DMS 273 treated with DMSO at 0.1 percent for 48 hours (cell line): ENCODE measurements at places on chromosomes 13 and 19.

DNA sequence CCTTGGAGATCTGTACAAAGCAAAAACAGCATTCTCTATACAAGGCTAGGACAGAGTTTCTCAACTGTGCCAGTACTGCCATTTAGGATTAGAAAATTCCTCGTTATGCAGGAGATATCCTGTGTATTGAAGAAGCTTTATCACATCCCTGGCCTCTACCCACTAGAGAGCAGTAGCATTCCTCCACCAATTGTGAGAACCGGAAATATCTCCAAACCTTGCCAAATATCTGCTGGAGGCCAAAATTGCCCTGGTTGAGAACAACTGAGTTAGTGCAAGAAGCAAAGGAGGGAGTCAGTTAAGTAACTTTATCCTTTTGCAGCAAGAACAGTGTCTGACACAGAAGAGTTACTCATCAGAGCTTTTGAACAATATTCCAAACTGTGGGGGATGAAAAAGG lies 16.2 kb upstream of the FREM2 start:
- no peak for DNase-seq

GRCh38 chr13:22311734-22312404 lies 641.0 kb downstream of the FGF9 start:
- no peak for DNase-seq

DNA sequence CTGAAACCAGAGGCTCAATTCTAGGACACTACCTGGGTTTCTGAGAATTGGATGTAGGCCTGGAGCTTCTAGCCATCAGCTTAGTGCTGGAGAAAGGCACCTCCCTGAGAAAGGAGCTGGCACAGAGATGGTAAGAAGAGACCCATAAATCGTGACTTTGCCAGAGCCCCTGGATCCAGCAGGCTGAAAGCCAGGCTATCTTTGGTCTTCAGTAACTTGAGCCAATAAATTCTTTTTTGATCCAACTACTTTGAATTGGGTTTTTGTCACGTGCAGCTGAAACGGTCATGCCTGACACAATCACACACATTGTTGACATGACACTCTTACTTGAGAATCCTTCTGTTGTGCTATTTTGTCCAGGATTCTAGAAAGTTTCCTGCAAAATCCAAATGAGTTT lies 103.4 kb downstream of the LHFPL6 start:
- DNase-seq, result no peak

DNA sequence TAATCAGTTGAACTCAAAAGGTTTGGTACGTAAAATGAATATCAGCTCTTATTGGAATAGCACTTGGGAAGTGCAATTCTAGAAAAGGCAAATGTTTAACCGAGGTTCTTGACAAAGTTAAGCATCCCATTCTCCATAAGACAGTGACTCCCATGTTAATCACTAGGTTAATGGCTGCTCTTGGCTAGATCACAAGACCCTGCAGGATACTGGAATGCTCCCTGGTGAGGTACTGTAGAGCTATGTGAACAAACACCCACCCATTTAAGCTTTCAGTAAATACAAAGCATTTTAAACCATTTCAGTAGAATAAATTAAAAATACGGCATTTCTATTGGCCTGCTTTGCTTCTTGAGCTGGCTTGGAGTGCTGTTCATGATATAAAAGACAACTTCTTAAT lies 56.5 kb downstream of the TDRD3 start:
- no peak for DNase-seq

- no peak for DNase-seq
Observed at GRCh38 chr19:1518471-1518870, 5.4 kb upstream of the PLK5 start.

- no peak for DNase-seq
Observed at GRCh38 chr19:1356508-1356865, 27.2 kb upstream of the NDUFS7 start.

- DNase-seq, result no peak
Observed at GRCh38 chr19:42068361-42068755, 1.6 kb downstream of the GRIK5 start.

- DNase-seq, result no peak
Observed at GRCh38 chr19:46328079-46328478, 18.8 kb upstream of the PPP5C start.

DNA sequence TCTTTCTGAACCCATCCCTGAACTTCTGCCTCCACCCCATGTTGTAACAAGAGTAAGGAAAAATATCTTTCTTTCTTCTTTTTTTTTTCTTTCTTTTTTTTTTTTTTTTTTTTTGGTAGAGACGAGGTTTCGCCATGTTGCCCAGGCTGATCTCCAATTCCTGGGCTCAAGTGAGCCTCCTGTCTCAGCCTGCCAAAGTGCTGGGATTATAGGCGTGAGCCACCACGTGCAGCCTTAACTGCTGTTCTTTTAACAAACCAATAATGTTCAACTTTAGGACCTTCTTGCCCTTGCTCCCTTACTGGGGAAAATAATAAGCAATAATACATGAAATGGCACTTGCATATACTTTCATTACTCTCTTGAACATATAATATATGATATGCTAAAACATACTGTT lies 19.6 kb downstream of the GPR183 start:
- no peak for DNase-seq

- no peak for DNase-seq
Observed at GRCh38 chr19:39492788-39493187, 6.0 kb upstream of the DLL3 start.

- no peak for DNase-seq
Observed at GRCh38 chr19:18131841-18132596, 20.9 kb upstream of the PIK3R2 start.

DNA sequence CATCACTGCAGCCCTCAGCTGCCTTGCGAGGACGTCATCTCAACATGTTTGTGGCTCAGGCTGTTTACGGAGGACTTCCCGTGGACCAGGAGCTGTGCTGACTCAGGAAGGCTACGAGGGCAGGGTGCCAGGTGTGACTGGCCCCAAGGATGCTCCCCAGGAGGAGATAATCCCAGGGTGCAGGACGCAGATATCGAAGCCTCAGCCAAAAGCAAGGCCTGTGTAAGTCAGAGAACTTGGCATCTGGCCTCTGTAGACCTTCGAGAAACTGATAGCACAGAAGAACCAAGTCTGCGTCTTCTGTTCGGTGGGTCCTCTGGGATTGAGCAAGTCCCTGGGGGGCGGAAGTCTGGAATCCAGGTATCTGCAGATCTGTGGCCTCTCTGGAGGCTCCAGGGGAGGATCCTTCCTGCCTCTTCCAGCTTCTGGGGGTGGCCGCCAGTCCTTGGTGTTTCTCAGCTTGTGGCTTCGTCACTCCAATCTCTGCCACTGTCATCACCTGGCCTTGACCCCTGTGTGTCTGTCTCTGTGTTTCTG lies 2.6 kb upstream of the DOHH start:
- DNase-seq, result no peak

GRCh38 chr13:95800436-95800835 lies 123.5 kb downstream of the DNAJC3 start:
- DNase-seq, result peak; percentile 18

DNA sequence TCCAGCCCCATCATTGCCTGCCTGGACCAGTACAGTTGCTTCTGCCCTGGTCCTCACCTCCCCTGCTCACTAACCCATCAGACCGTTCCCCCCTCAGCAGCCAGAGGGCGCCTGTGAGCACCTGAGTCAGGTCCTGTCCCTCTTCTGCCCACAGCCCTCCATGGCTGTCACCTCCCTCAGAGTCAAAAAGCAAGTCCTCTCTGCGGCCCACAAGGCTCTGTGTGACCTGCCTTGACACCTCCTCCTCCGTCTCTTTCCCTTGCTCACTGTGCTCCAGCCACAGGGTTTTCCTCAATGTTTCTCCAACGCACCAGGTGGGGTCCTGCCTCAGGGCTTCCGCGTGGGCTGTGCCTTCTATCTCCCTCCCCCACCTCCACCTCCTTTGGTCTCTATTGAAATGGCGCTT lies 29.4 kb upstream of the PTPRS start:
- no peak for DNase-seq

GRCh38 chr13:32542221-32542620 lies 3.6 kb upstream of the N4BP2L2 start:
- DNase-seq, result no peak

- no peak for DNase-seq
Observed at GRCh38 chr13:20848203-20848602, 54.3 kb downstream of the XPO4 start.

DNA sequence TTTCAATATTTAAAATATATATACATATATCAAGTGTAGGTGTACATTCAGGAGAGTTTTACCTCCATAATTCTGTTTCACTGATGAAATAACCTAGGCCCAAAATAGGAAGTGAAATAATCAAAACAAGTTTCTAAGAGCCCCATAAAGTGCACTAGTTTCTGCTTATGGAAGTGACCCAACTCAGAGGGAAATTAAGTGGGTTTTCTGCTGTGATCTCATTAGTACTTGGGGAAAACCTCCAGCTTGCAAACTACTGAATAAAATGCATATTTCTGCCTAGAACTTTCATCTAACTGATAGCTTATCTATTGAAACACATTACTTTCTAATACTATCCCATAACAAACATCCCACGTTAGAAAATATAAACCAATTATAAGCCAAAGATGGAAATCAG lies 45.4 kb upstream of the MIR17HG start:
- DNase-seq, result no peak

DNA sequence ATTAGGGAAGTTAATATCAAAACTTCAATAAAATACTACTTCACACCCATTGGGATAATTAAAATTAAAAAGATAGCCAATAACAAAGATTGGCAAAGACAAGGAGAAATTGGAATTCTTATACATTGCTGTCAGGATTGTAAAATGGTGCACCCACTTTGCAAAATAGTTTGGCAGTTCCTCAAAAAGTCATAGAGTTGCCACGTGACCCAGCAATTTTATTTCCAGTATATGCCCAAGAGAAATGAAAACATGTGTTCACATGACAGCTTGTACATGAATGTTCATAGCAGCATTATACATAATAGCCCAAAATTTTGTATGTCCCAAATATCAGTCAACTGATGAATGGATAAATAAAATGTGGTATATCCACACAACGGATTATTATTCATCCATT lies 3.3 kb downstream of the MBD3L1 start:
- no peak for DNase-seq

DNA sequence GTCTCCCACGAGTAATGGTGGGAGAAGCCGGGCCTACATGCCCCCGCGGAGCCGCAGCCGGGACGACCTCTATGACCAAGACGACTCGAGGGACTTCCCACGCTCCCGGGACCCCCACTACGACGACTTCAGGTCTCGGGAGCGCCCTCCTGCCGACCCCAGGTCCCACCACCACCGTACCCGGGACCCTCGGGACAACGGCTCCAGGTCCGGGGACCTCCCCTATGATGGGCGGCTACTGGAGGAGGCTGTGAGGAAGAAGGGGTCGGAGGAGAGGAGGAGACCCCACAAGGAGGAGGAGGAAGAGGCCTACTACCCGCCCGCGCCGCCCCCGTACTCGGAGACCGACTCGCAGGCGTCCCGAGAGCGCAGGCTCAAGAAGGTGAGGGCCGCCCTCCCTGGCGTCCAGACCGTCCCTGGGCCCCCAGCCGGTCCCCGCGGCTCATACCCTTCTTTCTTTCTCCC lies 1.4 kb upstream of the USF2 start:
- DNase-seq, result no peak

- DNase-seq, result no peak
Observed at GRCh38 chr13:75135325-75135825, 346.6 kb downstream of the TBC1D4 start.

GRCh38 chr19:7915250-7916102 lies 846 bp downstream of the TGFBR3L start:
- no peak for DNase-seq

GRCh38 chr19:18833849-18834643 lies 2.3 kb downstream of the UPF1 start:
- no peak for DNase-seq

DNA sequence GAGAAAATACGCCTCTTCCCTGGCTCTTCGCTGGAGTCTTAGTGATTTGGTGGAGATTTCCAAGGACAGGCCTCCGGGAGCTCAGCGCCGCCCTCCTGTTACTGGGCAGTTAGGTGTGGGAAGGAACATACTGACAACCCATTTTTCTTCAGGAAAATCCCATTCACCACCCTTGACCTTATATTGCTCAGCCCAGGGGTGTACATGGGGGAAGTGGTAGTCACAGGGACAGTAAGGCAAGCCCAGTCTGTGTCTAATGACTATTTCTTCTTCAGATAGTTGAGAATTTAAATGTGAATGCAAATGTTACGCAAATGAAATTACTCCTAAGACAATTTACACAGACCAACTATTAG lies 119.4 kb downstream of the UQCRFS1 start:
- no peak for DNase-seq
